Activated CD4-positive, alpha-beta T cell treated with anti-CD3 and anti-CD28 coated beads, Interleukin-10, Interleukin-2, amounts not matched to agents 100 ng/mL and 50 ng/mL, durations not matched to agents 16 hours and 8 hours (primary cell): ENCODE measurements at places on chromosomes 7 and 10.

DNA sequence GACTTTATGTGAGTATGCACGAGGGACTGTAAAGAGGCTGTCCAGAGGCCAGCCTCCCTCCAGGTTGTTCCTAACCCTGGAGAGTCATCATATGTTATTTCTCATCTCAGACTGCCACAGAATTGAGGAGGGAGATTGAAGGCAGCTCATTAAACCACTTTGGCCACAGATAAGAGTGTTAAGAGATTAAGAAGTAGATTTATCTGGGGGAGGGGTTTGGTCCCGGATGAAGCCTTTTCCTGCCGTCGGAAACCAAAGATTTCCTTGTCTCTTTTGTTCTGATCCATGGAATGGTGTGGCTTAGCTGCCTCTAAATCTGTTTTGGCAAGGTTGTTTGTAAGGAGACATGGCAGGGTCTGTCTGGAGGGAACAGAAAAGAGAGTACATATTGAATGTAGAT lies 338.8 kb downstream of the AUTS2 start:
- no peak for DNase-seq

GRCh38 chr10:3833046-3833445 lies 48.0 kb upstream of the KLF6 start:
- DNase-seq: no peak

DNA sequence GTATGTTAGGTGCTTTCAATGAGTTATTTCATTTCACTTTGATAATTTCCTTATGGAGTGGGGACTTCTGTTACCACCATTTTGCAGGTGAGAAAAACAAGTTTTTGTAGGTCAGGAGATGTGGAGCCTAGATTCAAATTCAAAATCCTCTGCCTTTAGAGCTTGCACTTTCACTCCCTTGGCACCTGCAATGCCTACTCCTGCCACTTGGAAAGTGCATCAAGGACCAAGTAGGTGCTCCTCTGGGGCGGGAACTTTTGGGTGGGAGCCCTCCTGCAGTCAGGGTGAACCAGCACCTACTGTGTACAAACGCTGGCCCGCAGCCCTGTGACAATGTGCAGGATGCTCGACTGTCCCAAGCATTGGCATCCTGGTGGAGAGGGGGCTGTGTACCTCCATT lies 199.0 kb downstream of the EMX2 start:
- DNase-seq: no peak

DNA sequence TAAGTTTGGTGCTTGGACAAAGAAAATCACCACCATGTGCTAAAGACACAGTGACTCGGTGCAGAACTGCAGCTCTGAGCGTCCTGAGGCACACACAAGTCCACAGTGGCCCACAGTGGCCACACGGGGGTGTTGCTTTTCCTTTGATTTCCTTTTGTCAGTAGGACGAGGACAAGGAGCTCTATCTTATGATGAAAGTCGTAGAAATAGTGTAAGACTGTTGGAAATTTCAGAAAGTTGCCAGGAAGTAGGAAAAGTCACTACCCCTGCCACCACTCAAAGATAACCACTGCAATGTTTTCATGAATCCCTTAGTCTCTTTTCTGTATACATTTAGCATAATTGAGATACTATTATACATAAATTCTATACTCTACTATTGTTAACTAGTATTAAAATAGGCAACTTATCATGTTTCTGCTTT lies 146.0 kb downstream of the TNS3 start:
- DNase-seq: no peak

DNA sequence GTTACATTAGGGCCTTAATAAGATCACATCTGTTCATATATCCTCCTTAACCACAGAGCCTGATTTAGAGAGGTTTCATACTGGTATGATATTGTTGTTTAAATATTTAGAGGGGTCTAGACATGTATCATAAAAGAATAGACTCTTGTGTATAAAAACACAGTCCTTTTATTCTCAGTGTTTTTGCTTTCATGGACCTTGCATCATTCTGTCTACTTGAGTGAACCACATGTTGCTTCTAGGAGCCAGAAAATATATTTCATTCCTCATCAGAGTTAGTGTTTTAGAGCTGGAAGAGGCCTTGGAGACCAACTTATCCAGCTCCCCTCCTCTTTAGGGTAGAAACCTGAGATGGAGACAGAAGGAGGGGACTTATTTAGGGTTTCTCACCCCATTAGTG lies 312.8 kb downstream of the LRMDA start:
- DNase-seq: no peak

GRCh38 chr10:128058106-128058749 lies 68.0 kb downstream of the MKI67 start:
- no peak for DNase-seq

- no peak for DNase-seq
These were observed 5.8 kb downstream of the IFIT1 start for GRCh38 chr10:89398003-89398749.

DNA sequence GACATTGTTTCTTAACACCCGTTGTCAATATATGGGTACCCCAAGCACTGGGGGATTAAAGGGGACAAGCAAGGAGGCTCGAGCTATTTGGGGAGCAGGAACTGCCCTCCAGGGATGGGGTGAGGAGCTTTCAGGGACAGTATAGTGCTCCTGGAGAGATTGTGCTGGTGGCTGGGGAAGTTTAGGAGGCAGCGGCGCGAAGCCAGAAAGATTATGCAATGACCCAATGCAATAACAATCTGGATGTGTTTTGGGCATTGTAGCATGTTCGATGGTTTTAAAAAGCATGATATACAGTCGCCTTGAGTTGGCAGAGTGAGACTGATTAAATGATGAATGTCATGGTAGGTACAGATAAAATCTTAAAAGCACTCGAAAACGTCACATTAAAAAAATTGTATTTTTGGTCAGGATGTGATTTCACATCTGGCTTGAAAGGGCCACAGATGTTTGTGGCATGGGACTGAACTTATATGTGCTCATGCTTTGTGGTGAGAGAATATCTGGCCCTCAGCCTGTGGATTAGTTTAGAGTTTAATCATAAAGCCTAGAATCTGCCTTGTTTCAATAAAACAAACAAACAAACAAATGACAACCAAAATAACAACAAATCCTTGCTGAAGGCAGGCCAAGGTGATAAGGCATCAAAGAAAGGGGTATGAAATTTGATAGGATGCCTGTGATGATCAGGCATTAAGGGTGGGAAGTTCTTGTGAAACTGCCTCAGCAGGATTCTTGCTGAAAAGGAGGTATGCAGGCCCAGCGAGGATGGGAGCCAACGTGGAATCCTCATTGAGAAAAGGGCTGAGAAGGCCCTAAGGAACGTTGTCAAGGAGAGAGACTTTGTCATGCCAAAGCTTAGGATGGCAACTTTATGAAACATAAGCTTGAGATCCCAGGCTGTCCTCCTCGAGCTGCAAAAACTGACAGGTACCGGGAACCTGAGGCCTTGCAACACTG lies 417.1 kb upstream of the KLF6 start:
- no peak for DNase-seq

- DNase-seq: no peak
These were observed 69.0 kb upstream of the FAM180A start for GRCh38 chr7:135817583-135817982.

- DNase-seq: no peak
These were observed 1067.8 kb downstream of the DNAJB9 start for GRCh38 chr7:109637428-109637990.

- DNase-seq: no peak
These were observed 327.9 kb downstream of the SFMBT2 start for GRCh38 chr10:7082967-7083366.

- DNase-seq: no peak
These were observed 295.0 kb upstream of the IGFBP3 start for GRCh38 chr7:46215987-46216567.

DNA sequence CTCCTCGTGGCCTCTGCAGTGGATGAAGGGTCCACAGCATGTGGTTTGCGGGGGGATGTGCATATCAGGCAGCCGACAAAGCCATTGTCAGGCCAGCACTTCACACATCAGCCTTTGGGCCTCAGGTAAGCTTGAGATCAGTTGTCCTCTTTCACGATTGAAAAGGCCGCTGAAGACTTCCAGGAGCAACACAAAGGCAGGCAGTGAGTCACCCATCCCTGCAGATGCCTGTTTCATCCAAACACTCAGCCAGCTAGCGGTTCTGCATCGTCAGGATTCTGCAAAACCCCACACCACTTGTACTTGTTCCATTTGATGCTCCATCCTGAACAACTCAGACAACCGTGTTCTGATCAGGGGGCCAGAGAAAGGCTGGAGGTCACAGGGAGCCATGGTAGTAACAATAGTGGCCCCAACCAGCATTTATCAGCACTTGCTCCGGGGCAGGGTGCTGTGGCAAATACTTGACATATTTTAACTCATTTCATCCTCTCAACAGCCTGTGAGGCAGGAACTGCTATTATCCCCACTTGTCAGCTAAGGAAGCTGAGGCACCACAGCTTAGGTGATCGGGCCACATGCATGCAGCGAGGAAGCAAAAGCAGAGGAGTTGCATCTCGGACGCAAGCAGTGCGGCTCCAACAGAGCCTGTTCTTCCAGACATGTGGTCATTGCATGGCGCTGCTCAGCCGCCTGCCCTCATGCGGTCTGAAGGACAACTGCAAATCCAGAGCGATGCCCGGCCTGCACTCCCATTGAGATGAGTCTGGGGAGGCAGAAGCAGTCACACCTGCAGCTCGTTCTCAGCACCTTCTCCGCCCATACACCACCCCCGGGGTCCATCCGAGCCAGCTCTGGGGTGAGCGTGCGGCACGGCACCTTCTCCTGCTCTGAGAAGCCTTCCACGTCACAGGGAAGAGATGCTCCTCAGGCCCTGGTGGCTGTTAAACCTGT lies 144.9 kb downstream of the PAXIP1 start:
- no peak for DNase-seq

GRCh38 chr7:71615017-71615416 lies 483.1 kb downstream of the GALNT17 start:
- no peak for DNase-seq

- peak; percentile 69 for DNase-seq
These were observed 24.6 kb downstream of the PRSS2 start for GRCh38 chr7:142795339-142795863.

GRCh38 chr7:15972862-15973275 lies 286.4 kb upstream of the MEOX2 start:
- no peak for DNase-seq

- no peak for DNase-seq
These were observed 67.8 kb downstream of the CARD11 start for GRCh38 chr7:2975821-2976371.

DNA sequence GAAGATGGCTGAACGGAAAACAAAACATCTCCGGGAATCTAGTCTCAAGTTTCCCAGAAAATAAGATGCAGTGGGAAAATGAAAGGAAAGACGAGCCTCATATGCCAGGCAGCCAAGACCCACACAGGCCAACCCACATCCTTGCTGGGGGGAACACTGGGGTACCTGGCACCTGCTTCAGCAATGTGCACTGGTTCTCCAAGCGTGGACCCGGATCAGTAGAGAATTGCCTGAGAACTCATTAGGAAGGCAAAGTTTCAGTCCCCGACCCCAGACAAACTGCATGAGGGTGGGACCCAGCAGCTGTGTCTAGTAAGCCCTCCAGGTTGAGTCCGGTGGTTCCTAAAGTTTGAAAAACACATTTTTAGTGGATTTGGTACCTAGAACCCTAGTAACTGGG lies 18.4 kb downstream of the FAM53B start:
- no peak for DNase-seq

- no peak for DNase-seq
These were observed at the start of gene SVIL for GRCh38 chr10:29634764-29635625. Gene SVIL (minus strand): TSS chr10:29634971. CDS start chr10:29555058, 79,913 bp downstream.

DNA sequence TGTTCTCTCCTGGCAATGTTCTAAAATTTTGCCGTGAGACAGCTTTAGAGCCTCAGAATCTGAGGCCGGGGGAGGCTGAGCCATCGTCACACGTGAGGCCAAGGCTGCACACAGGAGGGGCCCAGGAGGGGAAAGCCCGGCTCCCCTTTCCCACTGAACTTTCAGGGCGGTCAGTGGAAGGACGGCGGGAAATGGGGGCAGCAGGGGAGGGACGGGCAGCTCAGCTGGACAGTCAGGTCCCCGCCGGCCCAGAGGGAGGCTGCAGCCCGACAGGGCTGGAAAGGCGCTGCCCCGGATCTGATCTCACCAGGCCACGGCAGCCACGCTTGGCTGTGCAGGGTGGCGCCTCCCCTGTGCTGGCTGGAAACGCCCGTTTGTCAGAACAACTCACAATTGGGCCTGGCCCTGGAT lies 43.3 kb upstream of the ADGRA1 start:
- no peak for DNase-seq

GRCh38 chr7:142860968-142861367 lies 6.1 kb downstream of the EPHB6 start:
- no peak for DNase-seq

DNA sequence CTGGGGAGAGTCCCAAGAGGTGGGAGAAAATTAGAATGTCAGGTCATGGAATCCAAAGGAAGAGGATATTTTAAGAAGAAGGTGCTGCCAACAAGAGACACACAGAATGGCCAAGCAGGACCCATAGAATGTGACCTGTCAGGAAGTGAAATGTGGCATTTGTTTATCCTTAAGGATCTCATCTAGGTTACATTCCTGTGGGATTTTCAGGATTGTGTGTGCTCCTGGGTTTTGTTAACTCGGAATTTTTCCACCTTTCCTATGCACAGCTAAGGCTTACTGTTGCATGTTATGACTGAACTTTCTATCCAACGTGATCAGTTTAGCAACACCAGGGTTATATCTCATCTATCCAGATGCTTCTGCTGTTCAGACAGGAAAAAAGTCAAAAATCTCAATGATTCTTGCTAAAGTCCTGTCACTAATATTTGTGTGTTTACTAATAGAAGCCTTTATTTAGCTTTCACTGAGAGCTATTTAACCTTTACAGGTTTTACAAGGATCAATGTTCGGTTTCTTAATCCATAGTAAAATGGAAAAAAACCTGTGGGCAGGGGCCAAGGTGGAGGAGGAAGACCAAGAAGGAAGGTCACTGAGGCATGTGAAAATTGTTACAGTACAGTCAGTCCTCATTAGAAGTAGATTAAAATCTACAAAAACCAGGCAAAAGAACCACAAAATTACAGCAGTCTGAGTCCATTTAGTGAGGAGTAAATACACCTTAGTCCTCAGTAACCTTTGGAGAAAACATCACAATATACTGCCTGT lies 437.8 kb upstream of the NPVF start:
- DNase-seq: no peak

DNA sequence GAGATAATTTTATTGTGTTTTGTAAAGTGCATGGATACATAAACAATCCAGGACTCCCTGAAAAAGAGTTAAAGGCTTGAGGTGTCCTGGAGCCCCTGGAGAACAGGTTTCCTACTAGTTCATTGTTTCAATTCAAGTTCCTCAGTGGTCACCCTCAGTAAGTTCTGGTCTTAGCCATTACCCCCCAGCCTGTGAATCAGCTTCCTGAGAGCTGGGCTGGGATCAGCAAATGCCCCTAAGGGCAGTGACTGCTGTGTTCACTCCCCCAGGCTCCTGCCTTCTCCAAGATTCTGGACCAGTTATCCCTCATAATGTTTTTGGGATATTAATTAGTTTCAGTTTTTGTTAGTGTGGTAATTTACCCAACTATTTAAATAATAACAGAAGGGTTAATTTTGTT lies 151.6 kb upstream of the PRSS58 start:
- DNase-seq: no peak

DNA sequence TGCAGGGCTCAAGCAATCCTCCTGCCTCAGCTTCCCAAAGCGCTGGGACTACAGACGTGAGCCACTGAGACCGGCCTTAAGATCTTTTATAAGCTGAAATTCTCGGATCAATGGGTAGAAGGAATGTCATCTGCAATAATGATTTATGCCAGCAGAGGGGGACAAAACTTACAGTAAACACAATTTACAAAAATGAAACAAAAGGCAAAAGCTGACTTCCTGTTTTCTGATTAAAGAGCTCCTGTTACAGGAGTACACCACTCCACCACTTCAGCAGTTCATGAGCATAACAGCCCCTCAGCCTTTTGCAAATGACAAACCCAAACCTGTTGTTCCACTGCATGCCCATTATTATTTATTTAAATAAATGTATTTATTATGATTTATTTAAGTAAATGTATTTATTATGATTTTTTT lies 88.5 kb upstream of the ATP6V0A4 start:
- DNase-seq: peak; percentile 83
